ENCODE measurements at places on chromosomes 13 and 19. TPM values are rescaled to one million over a fixed set of nuclear protein-coding genes. Genes with fewer than 3 reads are reported as not detected.

FBN3 gene
- 32.8 TPM for polyA plus RNA-seq

CLDND2 gene
- polyA plus RNA-seq: 2.7 TPM

PDX1 gene
- polyA plus RNA-seq: not detected

REX1BD gene
- polyA plus RNA-seq: 33.3 TPM

C19orf73 gene
- polyA plus RNA-seq: 1.4 TPM

RGCC gene
- polyA plus RNA-seq: 9.4 TPM

- no peak for DNase-seq
Observed at GRCh38 chr19:13094771-13095392, 7.8 kb downstream of the LYL1 start.

GRCh38 chr19:35150445-35150844 is 4.1 kb upstream of the FXYD5 start:
- no peak for DNase-seq

DNA sequence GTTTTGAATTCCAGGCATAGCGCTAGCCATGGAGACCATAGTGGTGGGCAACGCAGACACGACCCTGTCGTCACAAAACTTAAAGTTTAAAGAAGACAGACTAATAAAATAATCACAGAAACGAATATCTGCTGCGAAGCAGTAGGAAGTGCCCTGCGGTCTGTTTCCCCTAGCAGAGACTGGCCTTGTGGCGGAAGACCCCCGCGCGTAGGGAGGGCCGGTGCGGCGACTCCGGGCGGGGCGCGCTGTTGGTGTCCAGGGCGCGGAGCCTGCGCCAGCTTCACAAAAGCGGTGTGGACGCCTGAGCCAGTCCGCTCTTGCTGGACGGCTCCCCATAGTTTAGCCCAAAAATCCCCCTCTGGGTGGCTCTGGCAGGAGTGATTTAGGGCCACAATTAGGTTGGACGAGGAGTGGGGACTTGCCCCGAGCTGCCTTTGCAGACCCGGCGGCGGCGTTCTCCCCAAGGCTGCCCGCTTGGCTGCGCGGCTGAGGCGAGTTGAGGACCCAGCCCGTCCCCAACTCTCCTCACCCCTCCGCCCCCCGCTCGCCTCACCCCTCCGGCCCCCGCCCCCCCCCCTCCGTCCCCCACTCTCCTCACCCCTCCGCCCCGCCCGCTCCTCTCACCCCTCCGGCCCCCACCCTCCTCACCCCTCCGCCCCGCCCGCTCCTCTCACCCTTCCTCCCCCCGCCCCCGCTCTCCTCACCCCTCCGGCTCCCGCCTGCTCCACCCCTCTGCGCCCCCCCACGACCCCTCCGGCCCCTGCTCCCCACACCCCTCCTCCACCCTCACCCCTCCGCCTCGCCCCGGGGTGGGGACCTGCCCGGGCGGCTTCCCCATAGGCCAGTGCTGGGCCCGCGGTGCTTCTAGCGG is 14.2 kb upstream of the LATS2 start:
- DNase-seq: peak; percentile 51

DNA sequence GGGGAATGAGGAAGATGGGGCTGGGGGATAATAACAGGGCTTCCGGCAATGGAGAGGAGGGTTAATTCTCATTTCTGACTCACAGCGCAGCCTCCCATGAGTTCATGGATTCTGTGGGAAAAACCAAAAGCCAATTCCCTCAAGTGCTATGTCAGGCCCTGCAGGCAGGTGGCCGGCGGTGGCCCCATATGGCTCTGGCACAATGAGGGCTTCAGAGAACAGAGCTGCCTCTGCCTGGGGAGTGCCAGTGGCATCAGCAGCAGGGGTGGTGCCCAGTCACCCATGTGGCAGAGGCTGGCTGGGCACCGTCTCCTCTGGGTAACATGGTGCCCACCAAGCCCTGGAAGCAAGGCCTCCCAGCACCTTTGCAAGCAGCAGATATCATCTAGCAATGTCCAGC is 69.1 kb downstream of the ALOX5AP start:
- no peak for DNase-seq

- DNase-seq: no peak
Observed at GRCh38 chr13:34748073-34748472, 194.0 kb upstream of the NBEA start.

- peak; percentile 28 for DNase-seq
Observed at GRCh38 chr19:10760273-10760944, 42.5 kb downstream of the DNM2 start.

GRCh38 chr19:41356984-41357739 is 3.4 kb upstream of the TGFB1 start:
- DNase-seq: no peak

DNA sequence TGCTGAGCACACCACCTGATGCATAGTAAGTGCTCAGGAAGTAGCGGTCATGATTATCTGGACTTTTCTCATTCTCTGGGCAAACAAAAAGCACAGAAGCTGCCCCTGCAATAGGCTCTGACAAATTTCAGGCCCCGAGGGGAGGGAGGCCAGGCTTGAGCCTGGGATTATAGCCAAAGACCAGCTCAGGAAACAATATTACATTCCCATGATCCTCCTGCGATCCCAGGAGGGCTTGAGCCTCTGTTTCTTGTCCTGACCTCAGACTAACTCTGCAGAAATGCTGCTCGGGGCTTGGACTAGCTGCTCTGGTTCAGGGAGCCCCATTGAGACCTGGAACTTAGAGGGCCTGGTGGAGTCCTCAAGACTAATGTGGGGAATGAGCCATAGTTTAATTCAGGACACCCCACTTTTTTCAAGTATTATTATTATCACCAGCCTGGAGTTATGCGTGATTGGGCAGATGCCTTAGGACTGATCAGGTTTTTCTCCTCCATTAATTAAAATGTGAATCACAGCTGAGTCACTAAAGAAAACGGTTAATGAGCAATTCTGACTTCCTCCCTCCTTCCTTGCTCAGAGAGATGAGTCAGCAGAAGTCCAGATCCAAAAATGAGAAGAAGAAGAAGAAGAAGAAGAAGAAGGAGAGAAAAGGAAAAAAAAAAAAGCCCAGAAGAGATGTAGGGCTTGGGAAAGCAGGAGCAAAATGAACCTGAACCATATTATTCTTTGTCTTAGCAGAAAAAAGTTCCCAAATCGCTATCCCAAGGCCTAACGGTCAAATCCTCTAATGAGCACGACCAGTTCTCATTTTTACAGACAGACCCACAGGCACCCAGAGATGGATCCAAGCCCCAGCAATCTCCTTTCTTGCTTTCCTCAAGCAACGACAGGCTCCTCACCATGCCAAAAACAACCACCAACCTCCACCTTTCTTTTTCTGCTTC is 107.2 kb downstream of the CACNA1A start:
- DNase-seq: no peak

DNA sequence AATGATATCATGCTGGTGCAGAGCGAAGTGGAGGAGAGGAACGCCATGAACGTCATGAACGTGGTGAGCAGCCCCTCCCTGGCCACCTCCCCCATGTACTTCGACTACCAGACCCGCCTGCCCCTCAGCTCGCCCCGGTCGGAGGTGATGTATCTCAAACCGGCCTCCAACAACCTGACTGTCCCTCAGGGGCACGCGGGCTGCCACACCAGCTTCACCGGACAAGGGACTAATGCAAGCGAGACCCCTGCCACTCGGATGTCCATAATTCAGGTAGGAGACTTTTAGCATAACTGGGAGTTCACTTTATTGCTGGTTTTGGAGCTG is 3.3 kb downstream of the PCDH17 start:
- DNase-seq: no peak

DNA sequence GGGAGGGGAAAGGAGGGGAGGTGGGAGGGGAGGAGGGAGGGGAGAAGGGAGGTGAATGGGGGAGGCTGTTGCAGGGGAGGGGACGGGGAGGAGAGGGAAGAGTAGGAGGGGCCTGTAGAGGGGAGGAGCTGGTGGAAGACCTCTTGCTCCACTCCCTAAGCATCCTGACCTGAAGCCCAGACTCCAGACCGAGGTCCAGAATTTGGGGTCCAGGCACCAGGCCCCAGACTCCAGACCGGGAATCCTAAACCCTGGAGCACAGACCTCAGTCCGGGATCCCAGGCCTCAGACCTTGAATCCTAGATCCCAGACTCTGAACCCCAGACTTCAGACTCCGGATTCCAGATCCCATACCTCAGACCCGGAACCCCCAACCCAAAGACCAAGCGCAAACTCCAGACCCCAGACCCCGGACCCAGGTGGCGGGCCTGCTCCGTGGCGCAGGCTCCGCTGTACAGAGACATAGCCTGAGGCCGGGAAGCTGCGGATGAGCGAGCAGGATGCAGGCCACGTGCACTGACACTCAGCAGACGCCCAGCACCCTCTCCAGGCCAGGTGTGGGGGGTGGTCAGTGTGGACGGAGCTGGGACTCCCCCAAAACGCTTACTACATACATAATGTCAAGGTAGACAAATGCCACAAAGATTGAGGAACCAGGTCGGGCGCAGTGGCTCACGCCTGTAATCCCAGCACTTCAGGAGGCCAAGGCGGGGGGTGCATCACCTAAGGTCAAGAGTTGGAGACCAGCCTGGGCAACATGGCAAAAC is 710 bp upstream of the BTBD2 start:
- peak; percentile 67 for DNase-seq

- no peak for DNase-seq
Observed at GRCh38 chr13:59746291-59746962, 417.3 kb downstream of the DIAPH3 start.

GRCh38 chr19:48398375-48399235 is 5.1 kb downstream of the GRIN2D start:
- DNase-seq: peak; percentile 62

DNA sequence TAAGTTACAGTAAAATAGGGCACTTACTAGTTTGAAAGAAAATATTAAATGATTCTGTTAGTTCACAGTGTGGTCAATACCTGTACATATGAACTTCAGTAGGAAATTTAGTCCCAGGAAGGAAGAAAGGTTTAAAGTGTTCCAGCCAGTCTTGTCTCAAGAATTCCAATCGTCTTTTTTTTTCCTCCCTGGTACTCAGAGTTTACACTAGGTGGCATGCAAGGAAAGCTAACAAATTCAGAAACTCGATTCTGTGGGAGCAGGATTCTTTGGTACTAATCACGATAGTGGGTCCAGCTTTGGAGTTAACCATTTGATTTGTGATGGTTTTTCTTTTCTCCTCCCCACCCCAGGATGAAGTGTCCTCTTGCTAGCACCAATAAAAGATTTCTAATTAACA is 43.6 kb downstream of the POLR1D start:
- DNase-seq: no peak

All from renal pelvis (tissue), 12 donors.